ENCODE measurements at places on chromosomes 2 and 18.

DNA sequence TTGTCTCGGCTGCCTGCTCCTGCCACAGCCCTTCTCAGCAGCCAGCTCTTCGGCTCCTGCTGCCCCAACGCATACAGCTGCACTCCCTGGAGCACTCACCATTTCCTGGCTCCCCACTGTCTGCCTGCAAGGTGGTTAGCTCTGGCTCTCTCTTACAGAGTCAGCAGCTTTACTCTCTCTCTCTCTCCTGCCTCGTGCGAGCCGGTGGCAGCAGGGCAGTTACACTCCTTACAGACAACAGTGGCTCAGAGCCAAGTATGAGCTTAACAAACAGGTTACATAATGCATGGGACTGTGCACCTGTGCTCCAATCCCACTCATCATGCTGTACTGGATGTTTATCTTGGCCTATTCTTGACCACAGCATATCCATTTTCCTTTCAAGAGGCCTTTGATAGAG, 47.4 kb upstream of the DNAJC10 start:
- DNase-seq, result no peak

GRCh38 chr18:57437766-57438671, 2.8 kb downstream of the ONECUT2 start:
- no peak for DNase-seq

DNA sequence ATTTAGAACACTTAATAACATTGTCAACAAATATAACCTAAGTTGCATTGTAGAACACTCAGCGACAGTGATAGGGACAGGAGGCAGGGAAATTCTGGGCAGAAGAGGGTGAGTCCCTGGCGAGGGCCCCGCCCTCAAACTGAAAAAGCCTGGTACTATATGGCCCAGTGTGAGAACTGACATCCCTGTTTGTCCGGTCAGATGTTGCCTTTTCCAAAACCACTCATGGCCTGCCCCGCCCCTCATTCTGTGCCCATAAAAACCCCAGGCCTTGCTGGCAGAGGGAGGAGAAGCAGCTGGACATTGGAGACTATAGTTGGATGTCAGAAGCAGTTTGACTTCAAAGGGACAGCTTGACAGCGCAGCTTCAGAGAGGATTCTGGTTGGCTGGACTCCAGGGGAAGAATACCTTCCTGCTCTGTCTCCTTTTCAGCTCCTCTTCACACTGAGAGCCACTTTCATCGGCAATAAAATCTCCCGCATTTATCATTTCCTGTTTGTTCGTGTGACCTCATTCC, 47.0 kb downstream of the FAM117B start:
- no peak for DNase-seq

- no peak for DNase-seq
These were observed 112.5 kb downstream of the AP1S3 start for GRCh38 chr2:223724861-223725260.

DNA sequence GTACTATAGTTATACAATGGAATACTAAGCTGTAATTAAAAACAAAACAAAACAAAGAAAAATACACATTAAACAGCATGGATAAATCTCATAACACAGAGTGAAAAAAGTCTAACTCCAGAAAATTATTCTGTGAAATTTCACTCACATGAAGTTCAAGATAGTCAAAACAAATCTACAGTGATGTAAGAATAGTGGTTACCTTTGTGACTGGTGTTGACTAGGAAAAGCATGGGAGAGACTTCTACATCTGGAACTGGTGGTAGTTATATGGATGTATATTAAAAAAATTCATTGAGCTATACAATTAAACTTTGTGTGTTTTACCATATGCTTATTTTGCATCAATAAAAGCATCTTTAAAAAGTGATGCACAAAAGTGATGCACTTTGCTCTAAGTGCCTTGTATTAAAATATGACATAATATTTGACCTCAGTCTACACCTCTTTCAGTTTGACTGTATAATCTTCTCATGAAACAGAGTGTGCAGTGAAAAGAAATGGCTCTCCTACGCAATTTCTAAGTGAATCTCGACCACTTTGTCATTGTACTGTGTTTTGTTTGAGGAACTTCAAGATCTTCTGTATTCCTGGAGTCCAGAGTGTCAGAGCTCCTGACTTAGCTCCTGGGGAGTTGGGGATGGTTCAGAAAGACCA, 28.0 kb downstream of the STAT4 start:
- no peak for DNase-seq

- no peak for DNase-seq
These were observed 822.6 kb downstream of the TRIB2 start for GRCh38 chr2:13539296-13539695.

- DNase-seq, result no peak
These were observed 464.1 kb upstream of the CRIM1 start for GRCh38 chr2:35891528-35891927.

- DNase-seq, result no peak
These were observed 1.2 kb downstream of the ALK start for GRCh38 chr2:29920130-29920577.

- no peak for DNase-seq
These were observed 58.1 kb downstream of the DGKD start for GRCh38 chr2:233412405-233412804.

GRCh38 chr2:202278036-202278760, 12.6 kb downstream of the NOP58 start:
- no peak for DNase-seq

- DNase-seq, result no peak
These were observed 112.5 kb downstream of the VIT start for GRCh38 chr2:36809069-36809445.

DNA sequence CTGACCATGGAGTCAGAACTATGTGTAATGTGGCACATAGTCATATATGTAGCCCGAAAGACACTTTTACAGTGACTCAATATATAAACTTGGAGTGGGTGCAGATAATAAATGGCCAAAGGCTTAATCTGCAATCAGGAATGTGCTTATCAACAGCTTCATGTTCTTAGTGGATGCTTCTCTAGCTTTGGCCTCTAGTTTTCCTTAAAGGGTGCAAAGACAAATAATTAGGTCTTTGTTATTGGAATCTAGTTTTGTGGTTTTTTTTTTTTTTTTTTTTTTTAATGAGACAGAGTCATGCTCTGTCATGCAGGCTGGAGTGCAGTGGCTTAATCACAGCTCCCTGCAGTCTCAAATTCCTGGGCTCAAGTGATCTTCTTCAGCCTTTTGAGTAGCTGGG, 625.6 kb downstream of the EPHA4 start:
- no peak for DNase-seq

- DNase-seq, result no peak
These were observed 59.8 kb upstream of the PELI1 start for GRCh38 chr2:64203858-64204632.

GRCh38 chr2:81767187-81767912, 1462.8 kb upstream of the LRRTM1 start:
- no peak for DNase-seq

DNA sequence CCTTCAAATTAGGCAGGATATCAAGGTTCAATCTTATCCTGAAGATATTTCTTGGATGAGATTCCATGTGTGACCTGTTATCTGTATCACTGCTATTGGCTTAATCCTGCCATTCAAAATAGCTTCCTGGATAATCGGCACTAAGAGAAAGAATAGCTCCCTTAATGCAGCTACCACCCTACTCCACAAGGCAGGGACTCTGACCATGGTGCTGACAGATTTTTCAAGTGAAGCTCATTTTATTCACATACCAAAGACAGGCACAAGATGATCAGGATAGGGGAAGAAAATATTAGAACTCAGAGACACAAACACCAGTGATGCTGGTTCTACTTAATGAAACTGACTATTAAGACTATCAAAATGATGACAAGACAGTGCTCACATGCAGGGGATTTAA, 74.9 kb downstream of the ORC4 start:
- no peak for DNase-seq

- no peak for DNase-seq
These were observed 26.5 kb downstream of the MDH1 start for GRCh38 chr2:63614983-63615945.

DNA sequence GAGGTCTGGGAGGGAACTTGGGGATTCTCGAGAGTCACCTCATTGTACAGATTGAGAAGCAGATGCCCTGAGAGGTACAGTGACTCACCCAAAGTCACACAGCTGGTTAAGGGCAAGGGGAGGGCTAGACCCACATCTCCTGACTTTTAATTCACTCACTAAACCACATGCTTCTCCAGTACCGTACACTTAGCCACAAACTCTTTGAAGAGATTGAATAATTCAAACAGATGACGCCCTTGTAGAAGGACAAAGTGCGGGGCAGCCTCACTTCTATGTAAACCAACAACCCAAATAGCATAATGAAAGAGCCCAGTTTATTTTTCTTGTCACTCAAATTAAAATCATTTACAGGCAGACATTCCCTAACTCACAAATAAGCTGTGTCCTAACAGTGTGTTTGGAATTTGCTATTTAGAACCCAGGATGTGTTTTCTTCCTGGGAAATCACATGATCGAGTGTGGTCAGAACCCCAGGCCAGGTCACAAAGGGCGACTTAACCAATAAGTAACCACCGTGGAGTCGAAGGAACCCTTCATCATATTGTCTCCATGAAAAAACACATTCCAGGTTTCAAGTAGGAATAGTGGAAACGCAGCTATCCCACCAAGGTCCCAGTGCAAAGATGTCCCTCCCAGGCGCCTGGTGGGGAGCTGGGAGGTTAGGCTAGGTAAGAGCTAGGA, 35.8 kb upstream of the PTPN4 start:
- DNase-seq, result no peak

DNA sequence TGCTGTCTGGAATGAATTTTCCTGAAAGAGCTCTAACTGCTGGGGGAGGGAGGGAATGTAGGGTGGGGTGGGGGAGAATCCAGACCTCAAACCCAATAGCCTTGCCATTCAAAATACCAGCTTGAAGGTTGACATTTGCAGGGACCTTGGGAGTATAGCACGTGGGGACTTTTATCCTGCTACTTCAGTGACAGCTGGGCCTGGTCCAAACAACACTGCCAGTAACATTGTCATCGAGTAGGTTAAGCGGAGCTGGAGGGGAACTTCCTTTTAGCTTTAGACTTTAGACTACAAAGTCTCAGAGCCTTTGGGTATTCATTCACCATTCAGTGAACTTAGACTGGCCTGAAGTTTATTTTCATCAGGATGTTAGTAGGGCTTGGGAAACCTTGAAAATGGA, 248.7 kb downstream of the MEIS1 start:
- DNase-seq, result no peak

GRCh38 chr18:78639006-78639950, 340.3 kb upstream of the SALL3 start:
- no peak for DNase-seq

- DNase-seq, result no peak
These were observed 5.2 kb upstream of the NCAPH start for GRCh38 chr2:96330407-96330806.

- no peak for DNase-seq
These were observed 437.9 kb downstream of the TXNL1 start for GRCh38 chr18:56200381-56200911.
